CD4-positive, alpha-beta T cell (primary cell): ENCODE measurements at places on chromosomes 11 and 22. TPM values are rescaled to one million over a fixed set of nuclear protein-coding genes. Genes with fewer than 3 reads are reported as not detected.
A peak's percentile ranks its signal among the peaks of the same experiment; 100 is the strongest.

DNA sequence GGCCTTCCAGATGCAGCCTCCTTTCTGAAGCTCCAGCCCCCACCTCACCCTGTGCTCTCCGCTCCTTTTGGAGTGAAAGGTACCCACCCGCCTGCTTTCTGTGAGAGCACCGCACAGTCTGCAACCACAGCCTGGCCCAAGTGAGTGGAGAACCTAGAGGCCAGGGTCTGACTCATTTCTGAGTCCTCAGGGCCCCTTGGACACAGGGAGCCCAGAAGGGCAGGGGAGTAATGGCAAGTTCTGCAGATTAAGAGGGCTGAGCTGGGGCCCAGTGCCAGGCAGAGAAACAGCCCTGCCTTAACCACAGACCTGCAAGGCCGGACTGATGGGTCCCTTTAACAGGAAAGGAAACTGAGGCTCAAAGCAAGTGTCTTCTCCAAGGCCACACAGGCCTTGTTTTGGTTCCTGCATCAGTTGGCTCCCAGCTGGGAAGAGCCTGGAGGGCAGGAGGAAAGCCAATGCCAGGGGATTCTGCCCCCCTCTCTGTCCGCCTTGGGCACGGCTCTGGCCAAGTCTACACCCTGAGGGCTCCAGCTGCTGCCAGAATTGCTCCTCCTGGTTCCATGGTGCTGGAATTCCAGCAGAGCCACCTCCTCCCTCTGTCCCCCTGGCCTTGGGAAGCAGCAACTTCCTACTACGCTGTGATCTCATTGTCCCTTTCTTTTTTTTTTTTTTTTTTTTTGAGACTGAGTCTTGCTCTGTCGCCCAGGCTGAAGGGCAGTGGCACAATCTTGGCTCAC is 55.1 kb downstream of the CYTH4 start:
- no peak overlapping the region for H3K27ac ChIP-seq
- no peak overlapping the region for H3K4me3 ChIP-seq
- no peak for DNase-seq
- peaks cover 40% of the 10 kb centered on the region for H3K27me3 ChIP-seq
- no peaks in the 10 kb centered on the region for H3K36me3 ChIP-seq

DNA sequence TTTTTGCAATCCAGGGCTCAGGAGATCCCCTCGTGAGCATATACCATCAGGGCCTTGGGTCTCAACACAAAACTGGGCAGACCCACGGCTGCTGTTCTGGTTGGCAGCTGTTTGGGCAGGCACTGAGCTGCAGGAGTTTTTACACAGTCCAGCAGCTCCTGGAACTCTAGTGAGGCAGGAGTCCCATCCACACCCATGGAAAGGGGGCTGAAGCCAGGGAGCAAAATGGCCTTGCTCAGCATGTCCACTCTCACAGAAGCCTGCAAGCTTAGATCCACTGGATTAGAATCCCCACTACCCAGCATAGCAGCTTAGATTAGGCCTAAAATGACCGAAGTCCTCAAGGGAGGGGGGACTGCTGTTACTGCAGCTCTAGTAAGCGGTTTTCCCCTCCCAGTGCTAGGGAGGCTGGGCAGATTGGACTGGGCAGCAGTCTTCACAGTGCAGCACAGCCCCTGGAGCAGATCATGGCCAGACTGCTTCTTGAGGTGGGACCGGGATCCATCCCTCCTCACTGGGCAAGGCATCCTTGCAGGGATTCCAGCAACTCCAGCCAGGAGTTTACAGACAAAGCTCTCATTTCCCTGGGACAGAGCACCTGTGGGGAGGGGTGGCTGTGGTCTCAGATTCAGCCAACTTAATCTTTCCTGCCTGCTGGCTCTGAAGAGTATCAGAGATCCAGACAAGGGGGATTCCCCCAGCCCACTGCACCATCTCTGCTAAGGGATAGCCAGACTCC is 36.4 kb upstream of the CARD16 start:
- no peaks in the 10 kb centered on the region for H3K27me3 ChIP-seq
- H3K4me1 ChIP-seq = no peaks in the 10 kb centered on the region
- DNase-seq = no peak
- H3K36me3 ChIP-seq = no peaks in the 10 kb centered on the region

Gene IGLL5
- not detected for total RNA-seq

Gene DUSP8
- total RNA-seq = 83.9 TPM

Gene SESN3
- 69.1 TPM for total RNA-seq

Gene FOLR1
- not detected for total RNA-seq

- H3K27me3 ChIP-seq = no peaks in the 10 kb centered on the region
- H3K36me3 ChIP-seq = no peaks in the 10 kb centered on the region
- peak within 1 kb of the TSS; percentile 69 for H3K27ac ChIP-seq
- no peak for DNase-seq
Measured at GRCh38 chr11:13277768-13278608, at the start of gene BMAL1. Gene BMAL1 (plus strand): TSS chr11:13277790. CDS start chr11:13354309, 76,519 bp downstream.

DNA sequence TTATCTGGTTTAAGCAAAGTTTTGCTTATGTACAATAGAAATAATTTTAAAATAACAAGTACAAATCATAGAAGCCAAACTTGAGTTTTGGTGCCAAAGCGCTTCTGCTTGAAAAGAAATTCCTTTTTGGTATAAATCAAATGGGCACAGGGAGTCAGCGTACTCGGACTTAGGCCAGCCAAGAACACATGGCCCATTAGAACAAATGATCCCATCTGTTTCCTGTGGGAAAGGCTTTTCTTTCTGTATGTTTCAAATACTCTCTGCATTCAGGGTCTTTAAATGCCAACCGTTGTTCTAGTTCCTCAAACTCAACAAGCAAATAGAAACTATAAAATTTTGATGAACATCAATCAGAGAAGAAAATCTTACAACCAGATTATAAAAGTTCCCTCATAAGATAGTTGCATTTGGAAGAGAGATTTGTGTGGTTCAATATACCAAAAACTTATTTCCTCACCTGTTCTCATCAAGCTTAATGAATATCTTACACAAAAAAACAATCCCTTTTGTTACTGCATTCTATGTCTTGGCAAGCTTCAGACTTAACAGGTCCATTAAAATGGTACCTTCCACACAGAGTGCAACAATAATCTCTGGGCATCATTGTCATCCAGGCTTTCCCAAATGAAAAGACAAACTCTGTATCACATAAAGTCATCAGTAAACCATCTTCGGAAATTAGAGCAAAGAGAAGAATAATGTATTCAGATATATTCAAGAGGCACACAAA is 739.8 kb upstream of the API5 start:
- no peaks in the 10 kb centered on the region for H3K27me3 ChIP-seq
- DNase-seq = no peak
- H3K4me3 ChIP-seq = no peak overlapping the region
- no peaks in the 10 kb centered on the region for H3K4me1 ChIP-seq

DNA sequence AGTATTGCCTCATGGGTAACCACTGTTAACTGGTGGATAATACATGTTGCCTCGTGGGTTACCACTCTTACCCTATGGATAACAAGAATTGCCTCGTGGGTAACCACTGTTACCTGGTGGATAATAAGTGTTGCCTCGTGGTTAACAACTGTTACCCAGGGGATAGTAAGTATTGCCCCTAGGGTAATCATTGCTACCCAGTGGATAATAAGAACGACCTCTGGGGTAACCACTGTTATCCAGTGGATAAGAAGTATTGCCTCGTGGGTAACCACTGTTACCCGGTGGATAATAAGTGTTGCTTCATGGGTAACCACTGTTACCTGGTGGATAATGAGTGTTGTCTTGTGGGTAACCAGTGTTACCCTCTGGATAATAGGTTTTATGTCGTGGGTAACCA is 28.1 kb upstream of the NXPE4 start:
- no peak overlapping the region for H3K27ac ChIP-seq
- no peak for DNase-seq
- H3K27me3 ChIP-seq = no peaks in the 10 kb centered on the region
- no peak overlapping the region for H3K4me3 ChIP-seq
- H3K4me1 ChIP-seq = no peaks in the 10 kb centered on the region
- no peaks in the 10 kb centered on the region for H3K36me3 ChIP-seq

Gene CDC45
- total RNA-seq = 0.75 TPM
